ENCODE measurements at places on chromosomes 5 and 9. TPM values are rescaled to one million over a fixed set of nuclear protein-coding genes. Genes with fewer than 3 reads are reported as not detected.

PCDHGA7 gene
- 0.69 TPM for total RNA-seq

DNA sequence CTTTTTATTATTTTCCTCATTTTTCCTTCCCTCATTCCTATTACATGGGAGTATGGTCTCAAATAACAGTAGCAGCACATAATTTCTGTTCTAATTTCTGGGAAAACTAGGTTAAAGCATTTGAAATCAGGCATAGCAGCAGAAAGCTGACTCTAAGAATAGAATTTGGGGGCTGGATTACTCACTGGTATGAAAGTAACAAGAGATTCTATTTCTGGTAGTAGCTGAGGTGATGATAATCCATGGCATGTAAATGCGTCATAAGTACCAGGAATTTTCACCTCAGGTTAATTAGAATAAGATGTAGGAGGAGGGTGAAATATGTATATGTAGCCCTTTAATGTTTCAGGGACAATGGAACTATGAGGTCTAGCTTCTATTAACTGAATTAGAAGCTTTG lies 662.0 kb downstream of the PTPRD start:
- DNase-seq: peak; percentile 27

- DNase-seq: peak; percentile 46
Measured at GRCh38 chr9:136943291-136944211, 987 bp downstream of the FBXW5 start.

DNA sequence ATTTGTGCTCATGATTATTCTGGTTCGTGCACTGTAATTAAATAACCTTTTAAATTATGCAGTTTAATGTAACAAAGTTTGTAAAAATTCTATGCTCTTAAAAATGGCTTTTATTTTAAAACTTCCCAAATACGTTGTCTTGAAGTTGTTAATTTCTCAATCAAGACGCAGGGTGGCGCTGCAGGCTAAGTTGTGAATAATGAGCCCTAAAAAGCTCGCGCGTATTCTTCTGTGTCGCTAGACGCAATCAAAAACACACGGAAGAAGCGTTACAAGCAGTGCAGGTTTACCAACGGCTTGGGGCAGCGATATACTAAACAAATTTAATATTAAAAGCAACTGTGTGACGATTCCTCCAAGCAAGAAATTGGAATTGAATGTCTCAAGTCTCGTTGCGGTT lies at the start of gene PCDHB4:
Gene PCDHB4, plus strand, starts transcription at position 256 of the 400 bp plus-strand sequence. CDS start 181 bp downstream, outside the sequence.
- DNase-seq: no peak

DNA sequence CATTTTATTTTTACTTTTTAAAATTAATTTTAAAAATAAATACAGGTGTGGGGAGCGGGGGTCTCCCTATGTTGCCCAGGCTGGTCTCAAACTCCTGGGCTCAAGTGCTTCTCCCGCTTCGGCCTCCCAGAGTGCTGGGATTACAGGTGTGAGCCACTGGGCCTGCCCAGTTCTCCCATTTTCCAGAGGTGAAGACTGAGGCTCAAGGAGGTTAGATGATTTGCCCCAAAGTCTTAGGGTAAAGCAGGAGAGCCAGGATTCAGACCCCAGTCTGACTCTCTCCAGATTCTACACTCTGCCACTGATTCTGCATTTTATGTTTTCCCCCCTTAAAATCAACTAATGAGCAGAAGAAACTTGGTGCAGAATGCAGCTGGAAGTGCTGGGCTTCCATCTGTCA lies 36.9 kb downstream of the CFAP77 start:
- DNase-seq: no peak
